ENCODE measurements at places on chromosomes 16 and 17.

GRCh38 chr16:70418993-70419318 is 19.9 kb downstream of the ST3GAL2 start:
- DNase-seq: no peak

DNA sequence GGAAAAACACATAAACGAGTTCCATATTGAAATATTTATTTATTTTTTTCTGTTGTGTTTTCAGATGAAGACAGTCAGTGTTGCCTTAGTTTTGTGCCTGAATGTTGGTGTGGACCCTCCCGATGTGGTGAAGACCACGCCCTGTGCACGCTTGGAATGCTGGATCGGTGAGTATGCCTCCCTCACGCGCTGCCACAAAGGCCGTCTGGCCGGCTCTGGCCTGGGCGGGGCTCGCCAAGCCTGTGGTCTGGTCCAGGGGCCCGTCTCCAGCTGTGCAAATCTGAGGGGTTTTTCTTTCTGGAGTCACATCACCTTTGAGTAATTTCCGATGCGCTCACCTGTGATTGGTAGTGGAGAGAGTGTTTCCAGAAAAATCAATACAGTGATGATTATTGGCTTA is 81.0 kb downstream of the RPTOR start:
- no peak for DNase-seq

DNA sequence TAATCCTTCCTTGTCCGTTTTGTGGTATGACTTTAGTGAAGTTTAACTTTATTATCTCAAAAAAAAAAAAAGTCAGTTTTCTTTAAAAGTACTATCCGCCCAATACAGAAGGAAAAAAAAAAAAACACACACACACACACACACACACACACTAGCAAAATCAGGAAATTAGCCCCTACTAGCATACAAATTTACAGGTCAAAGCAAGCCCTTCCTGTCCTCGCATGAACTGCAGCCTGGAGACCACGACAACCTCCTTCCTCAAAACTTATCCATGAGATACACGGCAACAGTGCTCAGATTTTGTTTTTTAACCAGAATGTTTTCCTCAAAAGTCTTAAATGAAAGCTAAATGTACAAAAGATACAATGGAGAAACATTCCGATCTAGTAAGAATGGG is 16.2 kb downstream of the NCOR1 start:
- no peak for DNase-seq

DNA sequence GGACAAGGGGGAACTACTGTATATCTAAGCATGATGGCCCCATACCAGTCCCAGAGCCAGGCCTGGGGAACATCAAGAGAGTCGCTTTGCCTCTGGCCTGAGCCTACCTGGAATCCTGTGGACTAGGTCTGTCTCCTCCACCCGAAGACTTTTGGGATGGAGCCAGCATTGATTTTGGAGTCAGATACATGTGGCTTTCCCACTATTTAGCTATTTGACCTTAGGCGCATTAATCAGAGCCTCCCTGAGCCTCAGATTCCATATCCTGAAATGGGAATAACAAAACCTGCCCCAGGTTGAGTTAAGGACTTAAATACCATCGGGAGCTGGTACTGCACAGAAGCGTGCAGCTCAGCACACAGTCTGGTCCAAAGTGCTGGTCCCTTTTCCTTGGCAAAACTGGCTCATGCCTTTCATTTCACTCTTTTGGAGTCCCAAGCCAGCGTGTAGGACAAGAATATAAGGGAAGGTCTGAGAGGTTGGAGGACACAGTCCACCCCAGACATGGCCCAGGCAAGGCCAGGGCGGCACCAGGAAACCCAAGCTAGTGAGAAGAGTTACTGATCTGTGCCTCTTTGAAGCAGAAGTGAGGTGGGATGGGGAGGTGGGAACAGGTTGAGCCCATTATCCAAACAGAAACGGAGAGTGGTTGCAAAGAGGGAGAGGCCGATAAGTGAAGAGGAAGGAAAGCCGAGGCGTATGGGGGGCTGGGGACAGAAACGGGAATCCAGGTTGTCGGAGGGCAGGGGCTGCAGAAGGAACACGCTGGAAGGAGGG is 986 bp downstream of the FA2H start:
- no peak for DNase-seq

All from stimulated activated CD4-positive, alpha-beta T cell treated with anti-CD3 and anti-CD28 coated beads, TNF-alpha, amount 100 ng/mL, for 48 hours (primary cell).